ENCODE measurements at places on chromosomes 6 and 20. TPM values are rescaled to one million over a fixed set of nuclear protein-coding genes. Genes with fewer than 3 reads are reported as not detected.

Gene SIRPB2
- total RNA-seq: 0.07 TPM

Gene ANKRD66
- total RNA-seq: not detected

Gene RSPH4A
- total RNA-seq: 0.10 TPM

Gene CDH26
- not detected for total RNA-seq

Gene CLPSL2
- total RNA-seq: not detected

Gene PLCB1
- 22.7 TPM for total RNA-seq

Gene RNF182
- total RNA-seq: 4.2 TPM

Gene PTK7
- total RNA-seq: 27.7 TPM
